CMK (cell line): ENCODE measurements at places on chromosomes 2 and 18.

GRCh38 chr2:4272261-4272858 lies 569.0 kb downstream of the DCDC2C start:
- no peak for DNase-seq

GRCh38 chr2:160703648-160704585 lies 210.3 kb upstream of the RBMS1 start:
- no peak for DNase-seq

- no peak for DNase-seq
Measured at GRCh38 chr2:110770404-110770958, 38.1 kb downstream of the ACOXL start.

GRCh38 chr2:239910404-239910803 lies 114.7 kb downstream of the NDUFA10 start:
- no peak for DNase-seq

- DNase-seq, result peak; percentile 33
Measured at GRCh38 chr2:82852787-82853186, 1606.3 kb downstream of the SUCLG1 start.

GRCh38 chr2:186726938-186727337 lies 33.1 kb downstream of the FAM171B start:
- no peak for DNase-seq

- DNase-seq, result no peak
Measured at GRCh38 chr2:2056531-2056930, 274.5 kb downstream of the MYT1L start.

DNA sequence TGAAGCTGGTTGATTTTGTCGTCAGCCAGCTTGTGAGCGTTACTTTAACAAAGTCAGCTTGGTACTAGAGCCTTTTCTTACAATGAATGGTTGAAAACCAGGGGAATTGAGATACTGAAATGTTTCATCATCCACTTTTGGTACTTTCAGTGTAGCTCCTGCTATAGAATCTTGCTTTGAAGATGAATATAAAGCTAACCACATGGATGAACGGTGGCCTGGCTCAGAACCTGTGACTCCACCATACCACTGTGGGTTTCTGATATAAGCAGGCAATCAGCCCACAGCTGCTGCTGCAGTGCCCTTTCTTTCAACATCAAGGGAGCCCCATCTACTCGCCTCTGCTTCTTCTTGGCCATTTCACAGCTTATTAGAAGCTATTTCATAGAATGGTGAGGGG lies 53.2 kb upstream of the GPR45 start:
- DNase-seq, result no peak

- DNase-seq, result no peak
Measured at GRCh38 chr18:24790347-24790746, 329.9 kb downstream of the HRH4 start.

- no peak for DNase-seq
Measured at GRCh38 chr2:184596819-184597411, 1.4 kb upstream of the ZNF804A start.
